ENCODE measurements at places on chromosomes 2 and 18.
A peak's percentile ranks its signal among the peaks of the same experiment; 100 is the strongest.

DNA sequence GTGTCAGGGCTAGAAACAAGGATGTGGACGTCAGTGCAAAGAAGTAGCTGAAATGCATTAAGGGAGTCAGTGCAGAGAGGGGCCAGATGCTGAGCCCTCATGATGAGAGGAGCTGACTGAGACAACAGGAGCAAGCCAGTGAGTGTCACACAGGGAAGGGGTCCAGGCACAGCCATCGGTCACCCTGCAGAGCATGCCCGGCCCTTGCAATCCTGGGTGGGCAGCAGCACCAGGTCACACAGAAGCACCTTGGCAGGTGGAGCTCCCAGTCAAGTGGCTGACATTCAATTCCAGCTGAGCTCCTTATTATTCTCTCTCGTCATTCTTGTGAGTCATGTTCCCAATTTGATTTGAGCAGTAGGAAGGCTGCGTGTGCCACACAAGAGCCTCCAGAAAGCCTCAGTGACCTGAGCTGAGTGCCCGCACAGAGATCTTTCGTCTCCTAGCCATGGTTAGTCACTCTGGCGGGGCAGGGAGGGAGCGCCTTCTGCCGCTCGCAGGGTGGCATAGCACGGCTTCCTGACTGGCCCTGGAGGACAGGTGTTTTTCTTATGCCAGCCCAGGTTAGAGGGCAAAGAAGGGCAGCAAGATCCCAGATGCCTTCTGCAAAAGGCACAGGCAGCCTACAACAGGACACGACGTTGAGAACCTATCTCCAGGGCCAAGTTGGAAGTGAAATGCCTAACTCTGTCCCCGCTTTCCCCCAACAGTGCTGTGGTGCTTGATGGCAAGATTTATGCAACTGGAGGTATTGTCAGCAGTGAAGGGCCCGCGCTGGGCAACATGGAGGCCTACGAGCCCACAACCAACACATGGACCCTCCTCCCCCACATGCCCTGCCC, 220.9 kb downstream of the ATAD2B start:
- DNase-seq, result no peak

DNA sequence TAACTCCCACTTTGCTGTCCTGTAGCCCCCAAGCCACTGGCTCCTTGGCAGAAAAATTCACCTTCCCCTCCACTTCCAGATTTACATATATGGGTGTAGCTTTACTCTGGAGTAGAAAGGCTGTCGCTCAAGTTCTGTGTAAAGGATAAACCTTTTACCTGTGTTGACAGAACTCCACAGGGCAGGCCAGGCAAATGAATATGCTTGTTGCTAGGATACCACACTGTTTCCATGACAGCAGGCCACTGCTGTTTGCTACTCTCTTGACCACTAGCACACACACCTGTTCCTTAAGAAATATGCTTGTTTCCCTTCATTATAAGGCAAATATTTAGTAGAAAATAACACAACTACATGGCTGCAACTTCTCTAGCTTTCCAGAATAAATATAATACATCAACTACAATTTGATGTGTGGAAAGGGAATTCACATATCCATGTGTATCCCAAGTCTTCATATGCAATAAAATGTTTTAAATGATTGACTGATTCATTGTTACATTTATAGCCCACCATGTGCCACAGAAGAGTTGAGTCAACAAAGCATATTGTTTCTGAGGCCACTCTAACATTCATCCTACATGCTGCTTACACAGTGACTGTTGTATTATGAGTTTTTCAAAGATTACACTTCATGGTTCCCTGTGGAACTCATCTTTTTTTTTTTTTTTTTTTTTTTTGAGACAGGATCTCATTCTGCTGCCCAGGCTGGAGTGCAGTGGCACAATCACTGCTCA, 56.2 kb upstream of the ROCK1 start:
- DNase-seq, result no peak

DNA sequence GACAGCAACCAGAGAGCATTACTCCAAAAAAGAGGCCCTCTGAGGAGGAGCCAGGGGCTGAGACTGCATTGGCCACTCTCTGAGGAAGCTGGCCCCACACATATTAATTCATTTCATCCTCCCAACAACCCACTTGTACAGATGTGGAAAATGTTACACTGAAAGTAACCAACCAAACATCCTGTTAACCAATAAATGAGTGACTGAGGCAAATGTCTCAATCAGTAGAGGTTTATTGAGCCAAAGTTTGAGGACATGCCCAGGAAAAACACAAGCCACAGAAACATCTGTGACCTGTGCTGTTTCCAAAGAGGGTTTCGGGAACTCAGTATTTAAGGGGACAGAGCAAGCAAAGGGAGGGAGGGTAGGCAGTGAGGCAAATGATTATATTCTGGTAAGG, 53.0 kb downstream of the SKA1 start:
- DNase-seq, result no peak

- no peak for DNase-seq
Measured at GRCh38 chr18:76412010-76412817, 82.8 kb downstream of the ZNF516 start.

DNA sequence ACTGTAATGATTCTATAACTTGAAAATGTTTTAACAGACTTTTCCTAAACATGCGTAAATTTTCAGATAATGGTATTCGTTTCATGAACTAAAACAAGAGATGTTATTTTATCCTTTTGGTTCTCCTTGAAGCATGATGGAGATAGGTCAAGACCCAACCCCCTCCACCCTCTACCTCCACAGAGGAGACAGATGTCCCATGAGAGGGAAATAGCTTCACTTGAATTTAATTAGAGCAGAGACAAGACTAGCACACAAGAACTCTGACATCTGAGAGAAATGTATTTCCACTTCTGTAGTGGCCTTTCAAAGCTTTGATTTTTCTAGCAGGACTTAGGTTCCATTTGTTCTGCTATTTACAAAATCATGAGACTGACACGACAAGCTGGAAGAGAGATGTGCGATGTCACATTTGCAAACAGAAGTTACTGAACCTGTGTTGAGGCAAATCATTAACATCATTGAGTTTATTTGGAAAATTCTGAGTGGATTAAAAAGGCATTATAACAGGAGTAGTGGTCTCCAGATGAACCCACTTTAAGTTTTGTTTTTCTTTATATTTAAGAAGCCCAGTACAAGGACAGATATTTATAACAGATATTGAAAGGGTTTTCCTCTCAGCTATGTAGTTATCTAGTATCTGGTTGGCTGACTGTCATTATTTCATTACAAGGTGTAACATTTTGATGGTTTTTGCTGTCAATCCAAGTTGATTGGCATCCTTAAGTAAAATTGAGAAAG, 276.2 kb downstream of the ASXL3 start:
- DNase-seq, result no peak

- no peak for DNase-seq
Measured at GRCh38 chr2:120770641-120771040, 35.0 kb downstream of the GLI2 start.

GRCh38 chr2:15645720-15646385, 54.2 kb downstream of the DDX1 start:
- DNase-seq, result no peak

DNA sequence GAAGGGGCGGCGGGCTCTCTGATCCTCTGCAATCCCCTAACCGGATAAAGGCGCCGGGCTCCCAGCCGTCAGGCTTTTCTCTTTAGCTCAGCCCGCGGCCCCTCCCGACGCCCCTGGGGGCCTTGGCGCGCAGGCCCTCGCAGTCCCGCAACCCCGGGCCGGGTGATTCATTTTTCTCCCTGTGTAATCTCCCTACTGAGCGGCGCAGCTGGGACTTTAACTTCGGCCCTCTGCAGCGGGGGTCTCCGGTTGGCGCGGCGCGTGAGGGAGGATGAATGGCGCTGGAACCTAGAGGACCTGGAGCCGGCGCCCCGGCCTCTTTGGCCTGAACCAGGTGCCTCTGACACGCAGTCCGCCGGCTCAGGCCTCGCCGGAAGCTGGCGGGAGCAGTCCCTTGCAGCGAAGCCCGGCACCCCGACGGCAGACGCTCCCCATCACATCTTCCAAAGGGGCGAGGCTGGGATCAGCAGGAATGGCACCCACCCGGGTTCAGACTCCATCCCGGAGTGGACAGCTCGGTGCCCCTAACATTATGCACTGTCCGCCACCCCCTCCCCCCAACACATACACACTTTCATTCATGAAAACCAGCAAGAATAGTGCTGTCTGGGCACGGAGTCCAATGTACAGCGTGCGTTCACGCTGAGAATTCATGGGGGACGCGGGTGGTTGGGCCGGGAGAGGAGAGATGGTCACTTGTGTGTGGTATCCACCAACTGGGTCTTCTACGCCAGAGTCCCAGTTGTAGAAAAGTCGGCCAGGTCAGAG, 1.2 kb downstream of the CNGA3 start:
- no peak for DNase-seq

DNA sequence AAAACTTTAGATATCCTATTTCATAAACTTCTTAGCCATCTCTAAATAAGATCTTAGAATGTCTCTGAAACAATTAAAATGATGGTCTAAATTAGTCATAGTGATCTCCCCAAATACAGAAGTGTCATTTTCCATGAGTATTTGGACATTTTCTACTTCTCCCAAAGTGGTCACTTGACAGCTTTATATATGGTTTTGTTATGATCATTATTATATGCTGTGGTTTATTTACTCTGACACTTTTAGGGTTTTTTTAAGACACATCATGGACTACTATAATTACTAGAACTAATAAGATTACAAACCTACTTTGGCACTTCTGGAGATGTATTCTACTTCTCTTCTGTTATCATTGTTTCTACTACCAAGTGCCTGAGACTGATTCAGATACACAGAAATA, 47.1 kb downstream of the SLC25A12 start:
- DNase-seq, result no peak

DNA sequence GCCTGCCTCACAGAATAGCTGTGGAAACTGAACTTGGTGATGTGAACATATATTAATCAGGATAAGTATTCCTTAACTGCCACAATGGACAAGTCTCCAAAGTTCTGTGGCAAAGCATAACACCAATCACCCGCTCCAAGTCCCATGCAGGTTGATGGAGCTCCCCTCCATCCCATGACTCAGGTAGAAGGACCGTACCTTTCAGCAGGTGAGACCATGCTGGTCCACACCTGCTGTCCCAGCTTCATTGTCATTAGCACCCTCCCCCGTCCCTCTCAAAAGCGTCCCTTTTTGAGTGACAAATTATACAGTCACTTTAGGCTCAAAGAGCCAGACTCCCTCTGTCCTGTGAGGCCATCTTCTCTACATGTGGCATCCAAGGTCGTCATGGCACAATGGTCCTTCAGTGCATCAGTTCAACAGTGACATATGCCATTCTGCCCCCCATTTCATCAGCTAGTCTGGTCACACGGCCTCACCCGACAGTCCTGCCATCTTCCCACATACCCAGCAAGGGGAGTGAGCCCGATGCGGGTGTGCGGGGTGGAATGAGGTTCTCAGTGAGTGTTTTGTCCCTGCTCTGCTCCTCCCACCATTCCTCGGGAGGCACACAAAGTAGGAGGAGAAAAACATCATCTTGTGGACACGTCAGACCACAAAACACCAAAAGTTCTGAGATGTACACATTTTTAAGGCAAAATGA, 136.7 kb upstream of the MYCN start:
- no peak for DNase-seq

DNA sequence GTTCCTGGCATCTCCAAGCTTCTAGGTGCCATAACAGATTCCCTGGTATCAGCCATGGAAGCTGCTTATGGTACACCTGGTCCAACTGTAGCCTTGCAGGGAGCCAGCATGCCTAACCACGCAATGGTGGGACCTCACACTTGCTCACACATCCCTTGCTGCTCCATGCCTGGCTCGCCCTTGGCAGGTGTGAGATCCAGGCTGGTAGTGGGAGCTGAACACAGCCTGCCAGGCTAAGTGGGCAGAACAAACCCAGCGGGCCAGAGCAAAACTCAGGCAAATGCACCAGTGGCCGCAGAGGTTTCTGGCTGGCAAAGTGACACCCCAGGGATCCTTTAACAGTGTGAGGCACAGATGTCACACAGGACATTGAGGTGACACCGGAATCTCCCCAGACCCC, 185.8 kb downstream of the NDUFA10 start:
- no peak for DNase-seq

- DNase-seq, result peak; percentile 54
Measured at GRCh38 chr2:191128172-191128910, 22.5 kb downstream of the STAT4 start.

- DNase-seq, result no peak
Measured at GRCh38 chr2:20398956-20399567, 47.8 kb upstream of the RHOB start.

DNA sequence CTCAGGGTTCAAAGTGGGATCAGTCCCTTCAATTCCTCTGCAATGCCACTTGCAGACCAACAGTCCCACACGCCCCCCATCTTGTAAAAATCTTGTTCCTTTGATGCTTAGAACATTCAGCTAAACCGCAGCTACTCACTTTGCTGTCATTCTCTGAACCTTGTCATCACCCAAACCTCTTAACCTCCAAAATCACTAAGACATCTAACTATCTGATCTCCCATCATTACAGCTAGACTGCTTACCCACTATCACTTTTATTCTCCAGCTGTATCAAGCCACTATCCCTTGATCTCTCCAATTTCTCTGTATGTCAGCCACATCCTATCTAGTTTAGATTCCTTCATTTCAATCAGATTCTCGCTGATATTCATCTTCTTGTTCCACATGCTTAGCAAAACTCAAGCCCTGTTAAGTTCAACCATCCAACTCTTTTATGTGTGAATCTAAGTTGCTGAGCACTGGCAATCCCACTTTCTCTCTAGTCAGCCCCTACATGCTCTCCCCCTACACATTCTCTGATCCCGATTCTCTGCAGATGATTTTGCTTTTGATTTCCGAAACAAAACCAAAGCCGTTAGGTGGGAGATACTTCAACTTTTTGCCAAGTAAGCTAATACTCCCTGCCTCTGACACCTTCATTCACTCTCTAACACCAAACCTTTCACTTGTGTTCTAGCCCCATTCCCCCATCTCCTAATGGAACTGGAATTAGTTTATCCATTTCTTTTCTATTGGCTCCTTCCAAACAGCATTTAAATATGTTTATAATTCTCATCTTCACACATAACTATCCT, 4.6 kb downstream of the GTF3C2 start:
- peak; percentile 8 for DNase-seq

DNA sequence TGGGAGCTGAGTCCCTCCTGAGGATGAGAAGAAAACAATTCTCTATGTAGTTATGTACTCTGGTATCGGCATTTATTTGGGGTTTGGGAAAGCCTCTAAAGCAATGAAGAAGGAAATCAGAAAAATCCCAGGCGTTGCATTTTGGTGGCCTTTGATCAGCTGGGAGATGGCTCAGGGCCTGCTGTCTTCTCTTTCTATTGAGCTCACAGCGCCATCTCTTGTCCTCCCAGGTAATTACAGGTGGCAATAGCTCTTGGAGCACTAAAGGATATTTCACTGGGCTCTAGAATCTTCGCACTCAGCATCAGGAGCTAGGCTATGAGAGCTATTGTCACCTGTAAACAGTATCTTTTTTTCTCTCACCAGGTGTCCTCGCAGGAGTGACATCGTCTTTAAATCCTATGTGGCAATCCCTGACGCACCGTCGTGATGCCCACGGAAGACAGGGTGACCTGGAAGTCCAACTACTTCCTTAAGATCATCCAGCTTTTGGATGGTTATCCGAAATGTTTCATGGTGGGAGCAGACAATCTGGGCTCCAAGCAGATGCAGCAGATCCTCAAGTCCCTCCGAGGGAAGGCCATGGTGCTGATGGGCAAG, 76.1 kb upstream of the PMAIP1 start:
- peak; percentile 37 for DNase-seq
